Natural killer cell treated with Interleukin-12 subunit alpha and Interleukin-12 subunit beta and Interleukin-15 and Interleukin-18, amount 100 ng/mL, for 72 hours (primary cell): ENCODE measurements at places on chromosomes 2 and 18.

GRCh38 chr2:23386339-23387220 lies 1.6 kb downstream of the KLHL29 start:
- DNase-seq, result no peak

DNA sequence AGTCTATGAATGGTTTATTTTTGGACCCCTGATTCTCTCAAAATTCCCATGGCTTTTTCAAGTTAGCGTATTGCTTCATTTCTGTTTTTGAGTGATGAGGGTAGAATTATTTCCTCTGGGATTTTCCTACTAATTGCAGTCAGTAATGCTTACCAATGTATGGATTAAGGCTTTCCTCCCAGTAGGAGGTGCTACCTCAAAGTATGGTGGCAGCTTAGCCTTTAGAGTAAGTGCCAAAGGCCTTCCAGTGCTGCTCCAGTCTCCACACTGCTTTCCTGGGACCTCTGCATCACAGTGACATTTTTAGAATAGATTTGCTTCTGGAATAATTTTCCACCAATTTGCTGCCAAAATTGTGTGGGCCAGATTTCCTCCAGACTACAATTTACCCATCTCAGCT lies 16.2 kb upstream of the SSB start:
- no peak for DNase-seq

DNA sequence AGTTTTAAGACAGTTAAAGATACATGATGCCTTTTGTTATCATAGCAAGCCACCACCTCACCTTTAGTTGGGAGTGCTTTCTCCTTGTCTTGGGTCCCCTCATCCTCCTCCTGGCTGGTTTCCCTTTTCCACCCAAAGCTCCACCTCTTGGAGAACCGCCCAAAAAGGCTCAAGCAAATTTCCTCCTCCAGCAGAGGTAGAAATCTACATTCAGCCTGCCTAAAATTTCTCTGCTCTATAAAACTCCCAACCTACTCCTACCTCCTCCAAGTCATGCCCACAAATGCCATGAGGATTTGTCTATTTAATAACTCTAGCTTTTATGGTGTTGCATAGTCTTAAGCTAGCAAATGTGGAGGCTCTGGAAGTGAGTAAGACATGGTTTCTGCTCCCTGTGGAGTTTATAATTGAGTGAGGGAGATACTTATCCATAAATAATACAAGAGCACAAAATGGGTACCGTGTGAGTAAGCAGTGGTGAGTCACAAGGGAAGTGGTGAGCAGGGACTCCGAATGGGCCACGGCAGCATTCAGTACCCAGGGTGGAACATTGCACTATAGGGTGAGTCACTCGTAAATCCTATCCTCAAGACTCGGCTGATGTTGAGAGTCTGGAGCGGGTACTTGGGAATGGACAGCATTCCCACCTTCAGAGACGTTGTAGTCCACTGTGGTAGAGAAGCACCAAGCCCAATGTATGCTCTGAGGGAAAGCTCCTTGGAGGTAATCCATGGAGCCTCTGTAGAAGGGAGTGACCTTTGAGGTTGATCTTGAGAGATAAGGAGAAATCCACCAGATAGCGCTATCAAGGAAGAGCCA lies 146.3 kb downstream of the RTN4 start:
- DNase-seq, result peak; percentile 87

- DNase-seq, result no peak
These were observed 120.5 kb upstream of the POU3F3 start for GRCh38 chr2:104733226-104733943.

GRCh38 chr18:25560369-25560768 lies 208.4 kb upstream of the ZNF521 start:
- no peak for DNase-seq

GRCh38 chr2:161246281-161246680 lies 61.9 kb upstream of the PSMD14 start:
- no peak for DNase-seq

DNA sequence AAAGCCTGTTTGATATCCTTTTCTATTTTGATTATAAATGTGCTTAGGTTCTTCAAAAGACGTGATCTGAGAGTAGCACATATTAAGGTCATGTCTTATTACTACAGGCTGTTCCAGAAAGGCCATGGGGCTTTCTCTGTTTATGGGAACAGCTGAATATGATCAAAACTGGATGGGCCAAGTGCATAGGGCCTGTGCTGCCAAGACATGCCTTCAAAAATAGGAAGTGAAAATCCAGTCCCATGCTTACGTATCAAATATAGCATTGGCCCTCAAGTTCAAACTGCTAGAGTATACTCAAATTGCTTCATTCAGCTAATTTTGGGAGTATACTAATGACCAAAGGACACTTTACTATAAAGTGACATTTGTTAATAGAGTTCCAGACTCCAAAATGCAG lies 24.1 kb downstream of the SLC25A52 start:
- no peak for DNase-seq

DNA sequence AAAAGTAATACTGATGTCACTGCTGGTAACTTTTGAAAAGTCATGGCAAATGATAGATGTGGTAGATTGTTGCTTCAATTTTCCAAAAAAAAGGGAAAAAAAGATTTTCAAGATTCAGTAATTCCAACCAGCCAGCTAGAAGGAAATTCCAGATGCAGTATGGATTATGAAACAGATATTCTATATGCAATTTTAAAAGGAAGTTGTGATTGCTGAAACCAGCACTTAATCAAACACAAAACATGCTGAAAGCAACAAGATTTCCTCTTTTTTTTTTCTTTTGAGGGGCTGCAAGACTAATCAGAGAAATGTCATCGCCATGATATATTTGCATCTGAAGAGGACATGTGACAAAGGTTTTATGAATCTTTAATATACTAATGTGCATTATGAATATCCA lies 5.1 kb upstream of the HNMT start:
- no peak for DNase-seq

DNA sequence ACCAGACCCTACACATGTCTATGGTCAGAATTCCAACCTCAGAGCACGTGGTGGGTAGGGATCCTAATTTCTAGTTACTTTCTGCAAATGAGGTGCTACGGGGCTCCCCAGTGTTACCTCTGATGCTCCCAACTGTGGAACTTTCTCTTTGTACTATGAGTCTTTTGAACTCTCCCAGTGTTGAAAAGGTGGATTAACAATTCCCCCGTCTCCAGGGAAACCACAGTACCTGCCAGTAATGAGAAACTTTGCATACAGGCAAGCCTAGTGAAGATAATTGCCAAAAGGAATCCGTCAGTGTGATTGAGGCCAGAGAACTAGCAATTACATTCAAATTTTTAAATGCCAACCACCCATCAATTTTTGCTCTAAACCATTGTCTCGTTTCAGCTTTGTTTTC lies 129.0 kb upstream of the FOSL2 start:
- DNase-seq, result no peak

- no peak for DNase-seq
These were observed 91.9 kb downstream of the PPP1R1C start for GRCh38 chr2:182077448-182078142.

- no peak for DNase-seq
These were observed 110.6 kb upstream of the ACVR1 start for GRCh38 chr2:157986761-157987160.

DNA sequence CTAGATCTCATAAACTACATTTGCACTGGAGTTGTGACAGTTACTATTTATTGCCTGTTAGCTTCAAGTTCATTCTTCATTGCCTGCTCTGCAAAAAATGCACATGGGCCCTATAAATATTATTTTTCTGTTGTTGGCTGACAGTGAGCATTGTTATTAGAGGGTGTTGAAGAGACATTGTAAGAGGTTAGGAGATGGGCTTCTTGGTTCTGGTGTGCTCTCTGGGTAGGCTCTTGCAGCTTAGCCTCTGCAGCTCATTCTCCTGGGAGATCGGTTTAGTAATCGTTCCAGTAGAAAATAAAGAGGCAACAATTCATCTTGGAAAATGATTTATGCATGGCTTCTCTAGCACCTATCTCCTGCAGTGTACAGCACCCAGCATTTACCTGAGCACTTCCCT lies 113.8 kb upstream of the SCN7A start:
- DNase-seq, result no peak

- no peak for DNase-seq
These were observed 24.8 kb upstream of the HNRNPA3 start for GRCh38 chr2:177187631-177188312.

- DNase-seq, result no peak
These were observed 179.6 kb downstream of the ZBTB7C start for GRCh38 chr18:48229552-48229981.
